Caki2 (cell line): ENCODE measurements at places on chromosomes 1 and 21. TPM values are rescaled to one million over a fixed set of nuclear protein-coding genes. Genes with fewer than 3 reads are reported as not detected.

DNA sequence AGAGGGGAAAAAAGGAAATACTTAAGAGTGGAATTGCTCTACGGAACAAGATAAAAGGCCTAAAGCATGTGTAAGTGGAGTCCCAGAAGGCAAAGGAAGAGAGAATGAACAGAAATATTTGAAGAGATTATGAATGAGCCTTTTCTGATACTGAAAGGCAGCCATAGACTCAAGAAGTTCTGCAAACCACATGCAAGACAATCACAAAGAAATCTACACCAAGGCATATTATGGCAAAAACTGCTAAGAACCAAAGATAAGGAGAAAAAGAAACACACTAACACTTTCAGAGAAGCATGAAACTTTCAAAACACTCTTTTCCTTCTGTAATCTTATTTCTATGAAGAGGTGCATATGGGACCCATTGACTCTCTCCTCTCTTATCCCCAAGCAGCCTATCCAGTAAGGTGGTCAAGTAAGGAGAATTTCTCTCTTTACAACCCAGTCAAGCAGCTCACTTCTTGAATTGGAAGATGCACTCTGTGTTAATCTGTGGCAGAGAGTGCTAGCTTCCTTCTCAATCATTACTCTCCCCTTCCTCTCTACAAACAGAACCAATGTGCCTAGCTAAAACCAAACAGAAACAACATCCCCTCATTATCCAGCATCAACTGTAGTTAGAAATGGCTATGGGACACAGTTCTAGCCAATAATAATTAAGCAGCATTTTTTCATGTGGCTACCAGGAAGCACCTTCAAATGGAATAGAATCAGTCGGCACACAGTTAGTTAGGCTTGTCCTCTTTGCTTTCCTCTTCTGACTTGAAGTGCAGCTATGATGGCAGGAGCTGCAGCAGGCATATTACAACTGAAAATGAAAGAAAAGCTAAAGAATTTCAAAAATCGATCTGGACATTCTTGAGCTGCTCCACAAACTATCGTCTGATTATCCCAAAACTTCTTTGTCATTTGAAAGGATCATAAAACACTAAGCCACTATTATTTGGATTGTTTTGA, 25.9 kb downstream of the KRTAP19-8 start:
- no peak for DNase-seq

DNA sequence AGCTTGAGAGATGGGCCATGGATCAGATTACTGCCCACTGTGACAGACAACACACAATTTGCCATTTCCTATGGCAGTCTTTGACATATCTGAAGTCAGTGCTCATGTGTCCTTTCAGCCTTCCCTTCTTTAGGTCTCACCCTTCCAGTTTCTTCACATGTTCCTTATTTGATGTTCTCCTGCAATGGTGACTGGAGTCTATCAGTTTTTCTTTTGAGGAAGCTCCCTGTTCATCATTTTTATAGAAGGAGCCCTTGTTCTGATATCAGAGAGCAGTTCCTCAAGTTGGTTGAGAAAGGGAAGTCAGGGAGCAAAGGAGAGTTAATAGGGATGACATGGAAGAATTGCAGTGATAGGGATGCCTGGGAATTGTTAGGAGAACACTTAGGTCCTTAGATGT, 42.2 kb downstream of the DISC1 start:
- DNase-seq, result no peak

GRCh38 chr1:3211582-3212375, 142.8 kb downstream of the PRDM16 start:
- no peak for DNase-seq

SHISAL2A gene
- not detected in 2 replicates for total RNA-seq

CDA gene
- 0.95 TPM in 1 of 2 replicates, not detected in the other for total RNA-seq

CD48 gene
- not detected in 2 replicates for total RNA-seq

DNA sequence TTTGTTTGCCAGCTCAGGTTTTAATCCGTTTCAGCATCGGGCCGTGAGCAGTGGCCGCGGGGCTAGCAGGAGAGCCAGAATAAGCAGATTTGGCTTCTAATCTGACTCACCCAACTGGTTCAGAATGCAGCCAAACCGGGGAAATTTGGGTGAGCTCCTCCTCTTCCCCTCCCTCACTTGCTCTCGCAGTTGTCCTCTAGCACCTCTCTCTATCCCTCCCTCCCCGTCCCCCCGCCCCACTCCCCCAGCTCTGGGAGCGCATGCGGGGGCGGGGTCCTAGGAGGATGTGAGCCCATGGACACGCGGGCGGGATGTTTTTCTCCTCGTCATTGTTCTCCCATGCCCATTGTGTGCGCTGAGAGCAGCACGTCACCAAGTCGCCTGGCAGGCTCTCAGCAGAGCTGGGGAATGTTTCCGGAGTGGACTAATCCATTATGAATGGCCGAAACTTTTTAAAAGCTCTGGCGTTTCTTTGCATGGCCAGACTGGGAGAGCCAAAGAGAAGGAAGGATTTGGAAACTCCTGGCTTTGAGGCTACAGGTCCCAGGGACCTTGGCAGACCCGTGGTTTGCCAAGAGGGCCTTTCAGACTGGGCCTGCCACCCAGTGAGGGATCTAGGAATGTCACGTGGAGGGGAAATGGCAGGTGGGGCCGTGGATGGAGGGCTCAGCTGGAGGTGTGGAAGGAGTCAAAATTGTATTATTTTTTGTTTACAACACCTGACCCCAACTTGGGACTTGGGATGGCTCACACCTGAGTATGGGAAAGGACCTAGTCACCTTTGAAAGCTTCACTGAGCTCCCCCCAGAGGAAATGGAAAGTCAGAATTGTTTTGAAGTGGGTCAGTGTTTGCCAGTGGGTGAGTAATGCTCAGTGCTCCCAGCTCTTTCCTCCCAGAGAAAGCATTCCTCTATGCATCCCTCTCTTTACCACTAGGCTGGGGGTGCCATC, 39.2 kb downstream of the CDK18 start:
- DNase-seq, result peak; percentile 23

DNAJC6 gene
- 9.5 and 11.4 TPM in 2 replicates for total RNA-seq

DNA sequence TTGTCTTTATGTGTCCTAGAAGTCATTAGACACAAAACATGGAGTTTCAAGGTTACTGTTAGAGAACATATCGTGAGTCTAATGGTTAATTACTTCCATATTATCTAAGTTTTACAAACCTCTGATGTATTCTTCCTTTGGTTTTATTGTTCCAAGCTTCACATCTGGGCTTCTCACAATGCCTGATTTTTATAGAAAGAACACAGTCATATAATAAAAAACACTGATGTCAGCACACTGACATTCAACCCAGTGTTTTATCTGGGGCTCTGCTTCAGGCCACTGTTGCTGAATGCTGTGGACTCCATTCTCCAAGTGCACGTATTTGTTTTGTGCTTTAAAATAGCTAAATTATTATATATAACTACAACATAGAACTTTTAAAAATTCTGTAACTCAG, 232.9 kb downstream of the SMYD3 start:
- no peak for DNase-seq

GRCh38 chr1:246146804-246147523, 360.1 kb downstream of the SMYD3 start:
- DNase-seq, result no peak

DNA sequence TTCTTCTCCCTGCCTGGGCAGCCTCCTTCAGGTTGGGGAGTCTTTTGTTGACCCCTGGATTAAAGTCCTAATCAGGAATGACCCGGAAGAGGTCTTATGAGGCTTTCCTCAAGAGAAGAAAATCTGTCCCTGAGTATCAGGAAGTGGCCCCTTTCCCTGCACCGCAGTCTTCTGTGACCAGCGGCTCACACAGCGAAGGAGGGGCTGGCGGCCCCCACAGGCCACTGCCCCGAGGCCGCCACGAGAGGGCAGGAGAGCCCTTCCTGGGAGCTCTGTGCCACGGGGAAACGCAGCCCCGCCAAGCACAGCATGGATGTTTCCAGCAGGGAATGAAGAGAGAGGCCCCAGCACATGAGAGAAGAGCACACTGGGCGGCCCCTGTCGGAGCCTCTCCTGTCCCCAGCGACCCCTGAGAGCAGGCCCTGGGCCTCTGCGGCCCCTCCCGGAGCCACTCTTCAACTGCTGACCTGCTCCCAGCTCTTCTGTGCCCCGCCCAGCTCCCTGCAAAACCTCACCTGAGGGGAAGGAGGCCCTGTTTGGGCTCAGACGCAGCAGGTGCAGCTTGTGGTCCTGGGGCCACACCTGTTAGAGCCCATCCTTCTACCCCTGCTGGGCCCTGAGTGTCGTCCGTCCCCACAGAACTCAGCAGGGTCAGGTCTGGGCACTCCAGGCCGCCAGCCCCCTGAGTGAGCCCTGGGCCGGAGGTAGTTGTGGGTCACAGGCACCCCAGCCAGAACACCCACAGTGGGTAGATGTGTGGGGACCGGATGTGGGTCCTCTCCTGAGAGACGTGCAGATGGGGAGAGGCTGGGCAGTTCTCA, 4.9 kb upstream of the POFUT2 start:
- peak; percentile 91 for DNase-seq

DMBX1 gene
- not detected in 2 replicates for total RNA-seq
